ENCODE measurements at places on chromosomes 1 and 21. TPM values are rescaled to one million over a fixed set of nuclear protein-coding genes. Genes with fewer than 3 reads are reported as not detected.

DNA sequence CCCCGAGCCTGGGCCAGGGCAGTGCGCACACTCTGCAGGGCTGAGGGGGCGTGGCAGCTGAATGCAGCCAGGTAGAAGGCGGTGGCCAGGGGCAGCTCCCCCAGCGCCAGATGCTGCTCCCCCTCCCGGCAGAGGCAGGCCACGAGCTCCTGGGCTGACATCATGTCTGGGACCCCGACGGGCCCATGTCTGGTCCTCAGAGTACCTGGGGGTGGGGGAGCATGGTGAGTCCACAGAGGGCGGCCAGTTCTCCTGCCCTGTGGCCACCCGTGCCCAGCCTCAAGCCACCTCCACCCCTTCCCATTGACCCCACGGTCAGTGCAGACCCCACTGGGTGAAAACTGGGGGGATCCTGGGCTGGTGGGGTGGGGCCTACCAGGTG, 838 bp downstream of the TTC34 start:
- no peaks in the 10 kb centered on the region for H3K4me1 ChIP-seq
- no peak overlapping the region for H3K27ac ChIP-seq
- H3K4me3 ChIP-seq: no peak overlapping the region
- no peak for DNase-seq

GRCh38 chr1:90711696-90712095, 5.4 kb downstream of the BARHL2 start:
- no peaks in the 10 kb centered on the region for H3K4me1 ChIP-seq
- DNase-seq: no peak
- H3K36me3 ChIP-seq: no peaks in the 10 kb centered on the region
- no peak overlapping the region for H3K27ac ChIP-seq

- no peak overlapping the region for H3K27ac ChIP-seq
- H3K27me3 ChIP-seq: no peaks in the 10 kb centered on the region
- no peak for DNase-seq
These were observed 13.8 kb downstream of the PIP5K1A start for GRCh38 chr1:151211972-151212705.

DNA sequence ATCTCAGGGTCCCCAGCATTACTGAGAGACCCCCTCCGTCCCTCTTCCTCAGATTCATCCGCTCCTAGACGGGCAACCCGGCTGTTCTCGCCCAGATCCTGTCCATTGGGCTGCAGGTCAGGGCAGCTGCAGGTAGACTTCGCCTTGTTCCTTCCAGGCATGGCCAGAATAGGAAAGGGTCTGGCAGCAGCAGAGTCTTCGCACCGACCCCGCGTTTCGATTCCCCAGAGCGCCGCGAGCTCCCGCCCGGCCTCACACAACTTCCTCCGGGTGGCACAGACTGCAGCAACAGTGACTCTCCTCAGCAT, 265 bp downstream of the NRDC start:
- H3K27ac ChIP-seq: peak overlapping the region; percentile 96
- no peak for DNase-seq
- H3K27me3 ChIP-seq: no peaks in the 10 kb centered on the region
- peaks cover 5% of the 10 kb centered on the region for H3K4me1 ChIP-seq
- no peaks in the 10 kb centered on the region for H3K36me3 ChIP-seq

DNA sequence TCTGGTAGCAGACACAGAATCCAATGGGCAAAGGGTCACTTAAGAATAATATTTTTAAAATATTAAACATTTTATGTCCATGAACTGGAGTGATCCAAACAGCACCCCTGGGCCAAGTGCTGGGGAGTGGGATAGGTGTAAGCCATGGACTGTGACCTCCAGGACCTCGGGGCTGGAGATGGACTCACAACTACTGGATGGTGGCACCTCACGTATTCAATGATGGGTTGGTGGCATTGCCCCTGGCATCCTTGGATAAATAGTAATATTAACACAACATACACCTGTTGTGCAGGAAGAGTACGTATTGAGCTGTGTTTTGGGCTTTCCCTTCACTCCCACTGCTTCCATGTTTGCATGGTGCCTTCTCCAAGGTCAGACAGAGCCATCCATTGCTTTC, 39.3 kb upstream of the TENT5C start:
- no peaks in the 10 kb centered on the region for H3K27me3 ChIP-seq
- H3K36me3 ChIP-seq: no peaks in the 10 kb centered on the region
- no peak for DNase-seq
- no peak overlapping the region for H3K4me3 ChIP-seq

DNA sequence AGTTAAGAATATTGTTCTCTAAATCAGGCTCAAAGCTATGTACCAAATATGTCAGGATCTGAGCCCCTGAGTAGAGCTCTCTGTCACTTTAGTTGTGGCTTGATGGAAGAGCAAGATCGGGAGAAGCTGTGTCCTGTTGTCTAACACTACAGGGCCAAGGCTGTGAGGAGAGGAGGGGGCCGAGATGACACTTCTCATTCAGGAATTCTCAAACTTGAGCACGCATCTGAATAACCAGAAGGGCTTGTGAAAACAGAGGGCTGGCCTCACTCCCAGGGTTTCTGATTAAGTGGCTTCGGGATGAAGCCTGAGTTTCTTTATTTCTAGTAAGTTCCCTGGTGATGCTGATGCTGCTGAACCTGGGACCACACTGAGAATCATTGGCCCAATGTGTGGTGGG, 209.2 kb upstream of the DAB1 start:
- no peak for DNase-seq
- no peak overlapping the region for H3K27ac ChIP-seq
- peaks cover 2% of the 10 kb centered on the region for H3K27me3 ChIP-seq
- H3K4me1 ChIP-seq: no peaks in the 10 kb centered on the region
- no peaks in the 10 kb centered on the region for H3K36me3 ChIP-seq

DNA sequence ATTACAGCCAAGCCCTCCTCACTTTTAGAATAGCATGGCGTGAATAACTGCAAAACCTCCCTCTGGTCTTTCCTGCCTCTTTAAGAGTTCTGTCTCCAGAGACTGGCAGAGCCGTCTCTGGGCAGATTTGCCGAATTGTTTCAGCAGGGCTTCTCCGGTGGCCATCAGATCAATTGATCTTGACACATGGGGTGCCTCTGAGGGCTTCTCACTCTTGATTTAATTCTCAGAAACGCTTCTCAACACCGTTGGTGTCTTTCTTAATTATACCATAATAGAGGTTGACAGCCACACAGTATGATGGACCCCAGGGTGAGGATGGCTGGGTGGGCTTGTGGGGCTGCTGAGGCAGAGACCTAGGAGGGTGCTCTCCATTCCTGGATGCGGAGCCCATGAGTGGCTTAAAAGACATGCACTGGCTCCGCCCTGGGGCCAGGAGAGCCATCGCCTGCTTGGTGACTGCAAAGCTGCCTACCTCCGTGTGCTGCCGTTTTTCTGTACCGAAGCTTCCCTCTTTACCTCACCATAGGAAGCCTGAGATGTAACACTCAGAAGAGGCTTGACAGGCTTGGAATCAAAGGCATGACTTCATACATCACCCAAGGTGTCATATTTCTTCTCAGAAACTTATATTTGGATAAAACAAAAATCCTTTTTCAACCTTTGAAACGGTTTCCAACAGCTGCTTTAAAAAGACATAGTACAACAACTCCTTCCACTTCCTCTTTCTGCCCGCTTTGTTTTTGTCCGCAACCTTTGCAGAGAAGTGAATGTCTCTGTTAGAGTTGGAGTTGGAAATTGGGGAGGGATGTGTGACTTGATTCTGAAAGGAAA, 82.9 kb downstream of the GALNT2 start:
- peak overlapping the region; percentile 68 for H3K27ac ChIP-seq
- no peaks in the 10 kb centered on the region for H3K36me3 ChIP-seq
- H3K4me3 ChIP-seq: peak overlapping the region; percentile 53
- no peaks in the 10 kb centered on the region for H3K27me3 ChIP-seq

Gene LCE1D
- total RNA-seq: not detected

DNA sequence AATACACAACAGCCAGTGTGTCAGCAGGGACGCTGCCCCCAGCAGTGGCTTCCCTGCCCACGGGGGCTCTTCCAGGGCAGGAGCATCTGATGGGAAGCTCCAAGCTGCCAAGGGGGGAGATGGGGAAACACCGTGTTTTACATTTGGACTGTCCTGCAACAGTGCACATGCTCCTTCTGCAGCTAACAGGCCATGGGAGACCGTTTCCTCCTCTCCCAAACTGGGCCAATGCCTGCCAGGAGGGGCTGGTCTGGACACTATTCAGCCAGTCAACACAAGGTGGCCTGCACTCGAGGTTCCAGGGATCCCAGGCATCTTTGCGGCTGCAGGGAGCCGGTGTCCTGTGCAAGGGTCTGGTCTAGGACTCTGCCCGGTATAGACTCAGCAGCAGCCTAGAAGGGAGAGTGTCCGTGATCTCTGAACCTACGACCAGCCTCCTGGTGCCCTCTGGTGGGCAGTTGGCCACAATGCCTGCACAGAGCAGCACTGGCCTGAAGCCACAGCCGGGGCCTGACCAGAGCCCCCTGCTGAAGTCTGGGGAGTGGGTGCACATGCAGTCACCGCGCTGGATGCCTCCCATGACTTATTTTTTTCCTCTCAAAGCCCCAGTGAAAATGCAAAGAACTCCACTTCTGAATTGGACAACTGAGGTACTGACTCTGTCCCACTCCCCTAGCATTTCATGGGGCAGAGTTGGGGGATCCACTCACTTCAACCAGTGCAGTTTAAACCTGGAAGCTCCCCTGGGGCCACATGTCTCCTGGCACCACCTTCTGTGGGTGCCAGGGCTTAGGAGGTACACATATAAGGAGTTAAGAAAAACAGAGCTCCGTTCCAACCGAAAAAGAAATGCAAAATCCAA, 33.3 kb downstream of the RCC2 start:
- no peak for DNase-seq
- H3K36me3 ChIP-seq: peaks cover 24% of the 10 kb centered on the region
- H3K4me1 ChIP-seq: no peaks in the 10 kb centered on the region
- no peaks in the 10 kb centered on the region for H3K27me3 ChIP-seq
- H3K27ac ChIP-seq: no peak overlapping the region

- no peak overlapping the region for H3K4me3 ChIP-seq
- no peaks in the 10 kb centered on the region for H3K27me3 ChIP-seq
- 0 out of 2 replicates have a peak overlapping the region, but pooled peaks have one; percentile 9 for H3K27ac ChIP-seq
- peaks cover 16% of the 10 kb centered on the region for H3K4me1 ChIP-seq
- peaks cover 3% of the 10 kb centered on the region for H3K36me3 ChIP-seq
These were observed 82.7 kb downstream of the CAMTA1 start for GRCh38 chr1:6867729-6868659.

DNA sequence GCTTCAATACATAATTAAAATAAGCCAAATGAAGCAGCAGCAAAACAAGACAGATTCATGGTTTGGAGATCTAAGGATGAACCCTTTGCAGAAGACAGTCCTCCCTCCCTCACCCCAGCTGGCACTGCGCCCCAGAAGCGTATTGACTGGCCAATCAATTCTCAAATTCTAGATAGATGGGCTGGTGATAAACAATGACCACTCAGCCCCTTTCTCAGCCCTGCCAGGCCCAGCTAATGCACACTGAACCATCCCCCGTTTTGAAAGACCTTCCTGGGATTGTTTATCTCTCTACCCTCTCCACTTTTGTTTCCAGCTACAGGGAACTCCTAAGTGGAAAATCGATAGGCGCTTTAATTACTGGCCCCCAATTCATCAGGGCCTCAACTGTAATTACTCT, 29.0 kb downstream of the TNR start:
- DNase-seq: no peak
- H3K4me1 ChIP-seq: no peaks in the 10 kb centered on the region
- H3K4me3 ChIP-seq: no peak overlapping the region

- no peaks in the 10 kb centered on the region for H3K27me3 ChIP-seq
- DNase-seq: no peak
- no peaks in the 10 kb centered on the region for H3K4me1 ChIP-seq
These were observed 1.0 kb downstream of the CDKN2C start for GRCh38 chr1:50970931-50971582.

DNA sequence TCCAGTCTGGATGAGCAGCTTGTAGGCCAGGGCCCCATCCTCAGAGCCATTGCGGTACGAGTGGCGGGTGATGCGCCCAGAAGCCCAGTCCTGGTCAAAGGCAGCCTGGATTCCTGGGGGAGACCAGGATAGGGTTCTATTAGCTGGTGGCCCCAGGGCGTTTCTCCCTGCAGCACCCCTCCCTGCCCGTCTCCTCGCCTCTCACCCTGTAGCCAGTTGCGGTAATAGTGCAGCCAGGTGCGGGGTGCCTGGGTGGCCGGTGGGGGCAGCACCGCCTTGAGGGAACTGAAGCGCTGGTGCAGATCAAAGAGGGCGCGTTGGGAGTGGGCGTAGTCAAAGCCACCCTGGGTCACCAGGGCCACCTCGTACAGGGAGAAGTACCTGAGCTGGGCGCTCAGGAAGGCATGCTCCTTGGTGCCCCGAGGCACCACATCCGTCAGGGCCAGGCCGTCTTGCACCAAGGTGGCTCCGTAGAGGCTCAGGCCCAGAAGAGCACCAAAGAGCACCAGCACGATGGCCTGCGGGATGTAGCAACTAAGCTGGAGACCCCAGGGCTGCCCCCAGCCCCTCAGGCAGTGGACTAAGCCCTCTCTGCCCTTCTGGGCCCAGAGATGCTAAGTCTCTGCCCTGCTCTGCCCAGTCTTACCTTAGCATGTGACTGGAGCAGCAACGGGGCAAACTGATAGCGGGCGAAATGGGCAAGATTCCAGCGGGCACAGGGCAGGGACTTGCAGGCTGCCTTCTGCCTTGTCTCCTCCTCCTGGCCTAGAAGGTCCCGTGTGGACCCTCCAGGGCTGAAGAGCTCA, 15.7 kb downstream of the PTCH2 start:
- no peaks in the 10 kb centered on the region for H3K27me3 ChIP-seq
- H3K27ac ChIP-seq: no peak overlapping the region
- H3K4me1 ChIP-seq: no peaks in the 10 kb centered on the region
- no peaks in the 10 kb centered on the region for H3K36me3 ChIP-seq
- H3K4me3 ChIP-seq: no peak overlapping the region

DNA sequence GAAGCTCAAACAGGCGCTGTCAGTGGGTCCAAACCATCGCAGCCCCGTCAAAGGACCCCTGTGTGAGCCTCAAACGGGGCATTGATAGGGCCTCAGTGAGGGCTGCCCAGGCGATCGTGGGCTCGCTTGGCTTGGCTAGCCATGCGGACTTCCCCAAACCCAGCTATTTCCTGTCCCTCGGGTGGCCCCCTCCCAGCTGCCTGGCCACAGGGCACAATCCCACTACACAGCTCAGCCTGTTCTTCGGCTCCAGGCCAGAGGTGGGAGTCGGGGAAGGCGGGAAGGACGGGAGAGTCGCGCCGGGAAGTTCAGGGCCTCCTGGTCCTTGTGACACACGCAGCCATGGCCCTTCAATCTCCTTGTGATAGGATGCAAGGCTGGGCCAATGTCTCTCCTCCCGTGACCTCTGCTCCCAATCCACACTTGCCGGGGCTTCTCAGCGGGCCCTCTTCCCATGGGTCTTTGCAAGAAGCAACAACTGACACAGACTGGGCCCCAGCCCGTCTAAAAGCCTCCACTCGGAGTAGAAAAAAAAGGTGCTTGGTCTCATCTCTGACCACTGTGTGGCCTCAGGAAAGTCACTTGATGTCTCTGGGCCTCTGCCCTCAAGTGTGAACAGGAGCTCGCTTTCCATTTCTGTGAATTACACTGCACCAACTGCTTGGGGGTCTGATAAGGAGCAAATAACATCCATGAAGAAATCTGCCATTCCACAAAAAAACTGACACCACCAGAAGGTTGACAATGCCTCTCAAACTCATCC, 7.1 kb upstream of the MATN1 start:
- DNase-seq: no peak
- H3K27me3 ChIP-seq: no peaks in the 10 kb centered on the region
- peak overlapping the region; percentile 61 for H3K27ac ChIP-seq
- H3K4me3 ChIP-seq: no peak overlapping the region
- H3K36me3 ChIP-seq: peaks cover 18% of the 10 kb centered on the region

All from GM12878 (cell line).